ENCODE measurements at places on chromosomes 11 and 22.

- H3K27me3 ChIP-seq, result no peaks in the 10 kb centered on the region
- H3K36me3 ChIP-seq, result no peaks in the 10 kb centered on the region
- no peak overlapping the region for H3K27ac ChIP-seq
- no peak for DNase-seq
These were observed 100.6 kb downstream of the FBXO7 start for GRCh38 chr22:32574958-32575910.

DNA sequence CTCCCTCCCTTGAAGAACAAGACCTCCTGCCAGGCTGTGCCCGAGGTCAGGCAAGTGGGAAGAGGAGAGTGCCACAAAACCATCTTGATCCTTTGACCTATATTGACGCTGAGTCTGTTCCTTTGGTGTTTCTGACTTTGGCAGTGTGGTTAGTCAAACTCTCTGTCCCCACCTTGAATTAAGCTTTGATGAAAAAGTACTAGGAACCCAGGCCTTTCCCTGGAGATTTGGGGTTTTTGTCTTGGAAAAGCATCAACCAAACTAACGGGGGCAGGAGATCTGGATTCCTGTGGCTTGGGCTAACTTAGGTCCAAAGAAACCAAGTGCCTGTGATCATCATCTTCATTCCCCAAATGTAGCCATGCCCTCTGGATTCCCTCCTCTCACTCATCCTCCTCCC is 40.4 kb downstream of the ARFGAP2 start:
- no peaks in the 10 kb centered on the region for H3K27me3 ChIP-seq
- DNase-seq, result no peak
- no peaks in the 10 kb centered on the region for H3K36me3 ChIP-seq
- no peak overlapping the region for H3K4me3 ChIP-seq
- H3K27ac ChIP-seq, result no peak overlapping the region

DNA sequence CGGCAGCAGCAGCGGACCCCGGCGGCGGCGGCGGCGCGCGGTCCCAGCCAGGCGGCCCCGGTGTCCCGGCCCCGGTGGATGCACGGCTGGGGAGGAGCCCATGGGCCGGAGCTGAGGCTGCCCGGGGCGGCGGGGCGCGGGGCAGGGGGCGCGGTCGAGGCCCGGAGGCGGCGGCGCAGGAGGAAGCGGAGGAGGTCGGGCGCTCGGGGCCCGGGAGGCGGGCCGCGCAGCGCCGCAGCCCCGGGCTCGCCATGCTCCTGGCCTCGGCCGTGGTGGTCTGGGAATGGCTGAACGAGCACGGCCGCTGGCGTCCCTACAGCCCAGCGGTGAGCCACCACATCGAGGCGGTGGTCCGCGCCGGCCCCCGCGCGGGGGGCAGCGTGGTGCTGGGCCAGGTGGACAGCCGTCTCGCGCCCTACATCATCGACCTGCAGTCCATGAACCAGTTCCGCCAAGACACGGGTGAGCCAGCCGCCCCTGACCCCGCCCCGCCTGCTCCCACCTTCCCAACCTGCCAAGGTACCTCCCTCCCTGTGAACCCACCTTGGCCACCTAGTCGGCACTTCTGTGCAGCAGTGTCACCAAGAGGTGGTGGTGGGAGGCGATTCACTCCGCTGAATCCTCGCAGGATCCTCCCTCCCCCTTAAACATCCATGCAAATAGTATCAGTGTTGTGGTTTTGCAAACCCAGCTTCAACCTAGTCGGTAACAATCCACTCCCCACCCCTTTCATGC is 580 bp downstream of the DTX4 start:
- H3K27ac ChIP-seq, result no peak overlapping the region
- peaks cover 20% of the 10 kb centered on the region for H3K4me1 ChIP-seq
- no peak overlapping the region for H3K4me3 ChIP-seq
- no peaks in the 10 kb centered on the region for H3K36me3 ChIP-seq
- H3K27me3 ChIP-seq, result peaks cover 9% of the 10 kb centered on the region
- DNase-seq, result peak; percentile 14

DNA sequence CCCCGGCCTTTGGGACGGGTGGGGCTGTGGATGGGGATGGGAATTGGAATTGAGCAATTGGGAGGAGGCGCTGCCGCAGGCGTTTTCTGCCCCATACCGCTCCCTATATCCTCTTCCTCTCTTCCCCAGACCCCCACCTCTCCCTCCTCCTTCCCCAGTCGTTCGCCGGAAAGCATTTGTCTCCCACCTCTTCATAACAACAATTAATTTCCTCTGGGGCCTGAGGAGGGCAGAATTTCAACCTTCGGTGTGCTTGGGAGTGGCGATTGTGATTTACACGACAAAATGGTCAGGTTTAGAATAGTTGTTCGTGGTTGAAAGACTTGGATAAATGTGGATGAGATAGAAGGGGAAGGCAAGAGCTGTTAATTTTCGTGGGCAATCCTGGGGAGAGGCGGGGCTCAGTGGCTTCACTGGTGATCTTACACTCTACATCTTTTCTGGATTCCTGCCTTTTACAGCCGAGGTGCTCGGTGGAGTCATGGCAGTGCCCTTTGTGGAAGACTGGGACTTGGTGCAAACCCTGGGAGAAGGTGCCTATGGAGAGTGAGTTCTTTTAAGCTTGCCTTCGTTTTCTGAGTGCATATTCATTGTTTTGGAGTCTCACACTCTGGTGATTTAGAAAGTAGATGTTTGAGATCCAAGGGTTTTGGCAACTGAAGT is 1.5 kb downstream of the CHEK1 start:
- peaks cover 5% of the 10 kb centered on the region for H3K36me3 ChIP-seq
- peaks cover 19% of the 10 kb centered on the region for H3K4me1 ChIP-seq
- H3K27me3 ChIP-seq, result no peaks in the 10 kb centered on the region
- peak overlapping the region; percentile 97 for H3K27ac ChIP-seq

DNA sequence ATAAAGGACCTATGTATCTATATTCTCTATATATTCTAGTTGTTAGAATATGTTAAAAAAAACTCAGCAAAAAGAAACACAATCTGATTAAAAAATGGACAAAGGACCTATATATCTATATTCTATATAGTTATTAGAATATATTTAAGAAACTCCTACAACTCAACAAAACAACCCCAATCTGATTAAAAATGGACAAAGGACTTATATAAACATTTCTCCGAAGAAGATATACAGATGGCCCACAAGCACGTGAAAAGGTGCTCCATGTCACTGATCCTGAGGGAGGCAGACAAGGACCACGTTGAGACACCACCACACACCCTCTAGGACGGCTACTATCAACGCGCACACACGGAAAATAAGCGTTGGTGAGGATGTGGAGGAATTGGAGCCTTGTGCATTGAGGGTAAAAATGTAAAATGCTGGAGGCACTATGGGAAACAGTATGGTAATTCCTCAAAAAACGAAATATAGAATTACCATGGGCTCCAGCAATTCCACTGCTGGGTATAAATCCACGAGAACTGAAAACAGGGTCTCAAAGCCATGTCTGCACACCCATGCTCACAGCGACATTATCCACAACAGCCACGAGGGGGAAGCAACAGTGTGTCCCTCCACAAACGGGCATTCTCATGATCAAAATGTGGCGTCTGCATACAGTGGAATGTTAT is 22.7 kb downstream of the YPEL1 start:
- no peaks in the 10 kb centered on the region for H3K36me3 ChIP-seq
- H3K4me3 ChIP-seq, result no peak overlapping the region
- peak; percentile 54 for DNase-seq

GRCh38 chr11:59289356-59290181 is 69.1 kb upstream of the OR5AN1 start:
- H3K36me3 ChIP-seq, result no peaks in the 10 kb centered on the region
- no peaks in the 10 kb centered on the region for H3K4me1 ChIP-seq
- DNase-seq, result no peak

DNA sequence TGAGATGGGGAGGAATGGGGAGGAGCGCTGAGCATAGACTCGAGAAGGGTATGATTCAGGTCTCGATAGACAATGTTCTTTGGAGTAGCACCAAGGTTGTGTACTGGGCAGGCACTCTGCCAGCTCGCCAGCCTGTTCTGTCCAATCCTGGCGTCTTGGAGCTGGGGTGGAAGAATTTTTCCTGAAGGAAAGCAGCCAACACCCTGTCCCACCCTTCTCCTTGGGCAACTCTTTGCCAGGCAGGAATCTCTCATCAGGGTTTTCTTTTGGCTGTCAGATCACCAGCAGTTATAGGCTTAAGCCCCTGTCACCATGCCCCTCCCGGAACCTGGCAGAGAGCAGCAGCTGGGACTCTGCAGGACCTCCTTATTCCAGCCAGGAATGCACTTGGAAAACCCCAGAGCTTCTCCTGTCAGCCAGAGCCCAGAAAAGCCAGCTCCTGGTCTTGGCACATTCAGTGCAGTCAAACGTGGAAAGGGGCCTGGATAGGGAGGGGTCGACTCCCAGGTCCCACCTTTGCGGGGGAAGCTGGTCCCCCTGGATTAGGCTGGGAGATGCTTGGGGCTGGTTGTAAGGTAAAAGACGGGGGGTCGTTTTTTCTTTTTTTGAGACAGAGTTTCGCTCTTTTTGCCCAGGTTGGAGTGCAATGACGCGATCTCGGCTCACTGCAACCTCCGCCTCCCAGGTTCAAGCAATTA is 14.4 kb upstream of the SPTBN2 start:
- H3K36me3 ChIP-seq, result no peaks in the 10 kb centered on the region
- no peak overlapping the region for H3K27ac ChIP-seq
- H3K4me3 ChIP-seq, result no peak overlapping the region
- DNase-seq, result no peak

DNA sequence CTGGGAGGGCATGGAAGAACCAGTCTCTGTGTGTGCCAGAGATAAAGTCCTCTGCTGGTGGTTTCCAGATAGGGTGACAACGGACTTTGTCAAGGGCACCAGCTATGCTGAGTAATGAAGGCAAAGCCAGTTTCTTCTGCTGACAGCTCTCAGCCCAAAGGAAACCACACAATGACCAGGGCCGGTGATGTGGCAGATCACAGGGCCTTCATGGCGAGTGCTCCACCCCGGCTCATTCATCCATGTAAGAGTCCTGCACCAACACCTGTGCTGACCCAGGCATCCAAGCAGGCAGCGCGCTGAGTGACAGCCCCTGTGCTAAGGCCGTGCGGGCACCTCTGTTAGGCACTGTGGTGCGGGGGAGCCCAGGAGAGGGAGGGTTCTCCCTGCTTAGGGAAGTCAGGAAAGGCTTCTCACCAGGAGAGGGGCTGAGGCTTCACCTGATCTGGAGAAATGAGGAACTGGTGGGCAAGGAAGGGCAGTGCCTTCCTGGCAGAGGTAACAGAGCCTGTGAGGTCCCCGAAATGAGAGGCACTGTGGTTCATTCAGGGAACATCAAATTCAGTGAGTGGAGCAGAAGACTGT is 33.8 kb downstream of the TP53I11 start:
- no peak overlapping the region for H3K4me3 ChIP-seq
- H3K4me1 ChIP-seq, result no peaks in the 10 kb centered on the region
- H3K27me3 ChIP-seq, result no peaks in the 10 kb centered on the region
- H3K36me3 ChIP-seq, result no peaks in the 10 kb centered on the region

DNA sequence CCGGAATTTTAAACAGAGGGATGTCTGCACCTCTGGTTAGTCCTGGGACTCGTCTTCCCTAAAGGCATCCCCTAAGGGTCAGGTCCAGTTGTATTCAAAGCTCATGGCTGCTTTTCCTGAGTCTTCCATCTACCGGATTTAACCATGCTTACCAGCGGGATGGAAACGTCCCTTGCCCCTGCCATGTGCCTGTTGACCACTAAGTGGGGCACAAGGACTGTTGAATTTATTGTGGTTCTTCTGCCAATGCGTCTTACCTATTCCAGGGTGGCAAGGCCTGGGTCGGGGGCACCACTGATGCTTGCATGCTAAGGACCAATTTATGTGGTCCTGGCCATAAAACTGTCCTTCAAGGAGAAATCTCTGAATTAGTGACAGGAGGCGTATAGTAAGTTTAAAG is 25.6 kb downstream of the ANKRD42 start:
- no peaks in the 10 kb centered on the region for H3K27me3 ChIP-seq
- no peak overlapping the region for H3K4me3 ChIP-seq
- no peak for DNase-seq
- H3K27ac ChIP-seq, result no peak overlapping the region

DNA sequence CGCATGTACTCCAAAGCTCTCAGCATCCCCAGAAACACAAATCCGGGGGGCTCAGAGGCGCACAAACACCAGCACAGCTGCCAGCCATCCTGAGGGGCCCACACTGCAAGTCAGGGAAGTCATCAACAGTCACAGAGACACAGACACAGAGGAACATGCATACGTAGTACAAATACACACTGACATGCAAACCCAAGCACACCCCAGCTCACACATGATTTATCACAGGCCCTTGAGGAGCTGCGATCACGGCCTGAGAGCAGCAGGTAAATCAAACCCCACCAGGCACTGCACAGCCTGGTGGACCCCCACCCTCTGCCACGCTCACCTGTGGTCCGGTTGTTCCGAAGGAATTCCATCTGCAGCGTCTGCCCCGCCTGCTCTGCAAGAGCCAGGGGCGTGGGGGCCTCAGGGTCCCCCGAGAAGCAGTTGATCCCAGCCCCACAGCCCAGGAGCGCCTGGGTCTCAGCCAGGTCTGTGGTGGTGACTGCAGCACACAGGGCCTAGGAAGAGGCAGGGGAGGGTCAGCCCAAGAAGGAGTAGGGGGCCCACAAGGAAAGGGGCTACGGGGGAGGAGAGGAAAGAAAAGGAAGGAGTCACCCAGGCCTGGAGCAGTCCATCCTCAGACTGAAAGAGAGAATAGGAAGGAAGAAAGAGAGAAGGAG is 28.5 kb upstream of the PDE2A start:
- H3K36me3 ChIP-seq, result peaks cover 84% of the 10 kb centered on the region
- no peak for DNase-seq
- H3K27me3 ChIP-seq, result no peaks in the 10 kb centered on the region
- no peaks in the 10 kb centered on the region for H3K4me1 ChIP-seq

DNA sequence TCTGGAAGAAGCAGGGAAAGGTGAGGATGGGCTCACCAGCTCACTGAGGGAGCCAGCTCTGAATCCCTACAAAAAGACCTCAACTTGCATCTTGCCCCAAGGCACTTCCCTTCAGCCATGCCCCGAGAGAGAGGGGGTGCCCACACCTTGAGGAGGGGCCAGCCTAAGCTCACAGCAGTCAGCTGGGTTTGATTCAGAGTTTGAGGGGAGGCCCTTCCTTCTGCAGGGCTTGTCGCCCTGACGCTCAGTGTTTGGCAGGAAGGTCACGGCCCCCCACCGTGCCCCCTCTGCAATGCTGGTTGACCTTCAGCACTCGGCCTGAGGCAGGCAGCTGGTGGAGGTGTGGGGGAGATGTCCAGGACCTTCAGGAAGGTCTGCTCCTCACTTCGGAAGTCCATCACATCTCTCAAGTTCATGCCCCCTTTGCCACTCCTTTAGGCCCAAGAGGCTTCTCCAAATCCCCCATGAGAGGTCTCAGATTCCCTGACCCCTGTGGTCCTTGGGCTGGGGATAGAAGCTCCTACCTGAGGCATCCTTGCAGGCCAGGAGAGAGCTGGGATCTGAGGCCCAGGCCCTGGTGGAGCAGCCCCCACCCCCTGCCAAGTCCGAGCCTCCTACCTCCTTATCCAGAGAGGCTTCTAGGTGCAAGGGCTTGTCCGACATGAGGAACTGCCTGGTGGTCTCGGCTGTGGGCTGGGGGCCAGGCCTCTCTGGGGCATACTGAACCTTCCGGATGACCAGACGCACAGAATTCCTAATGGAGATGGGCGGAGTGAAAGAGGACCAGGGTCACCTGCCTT is 37.6 kb downstream of the TPBGL start:
- no peak overlapping the region for H3K4me3 ChIP-seq
- H3K27ac ChIP-seq, result no peak overlapping the region
- no peak for DNase-seq
- peaks cover 53% of the 10 kb centered on the region for H3K4me1 ChIP-seq
- no peaks in the 10 kb centered on the region for H3K27me3 ChIP-seq

- peaks cover 11% of the 10 kb centered on the region for H3K27me3 ChIP-seq
- no peaks in the 10 kb centered on the region for H3K4me1 ChIP-seq
- H3K27ac ChIP-seq, result no peak overlapping the region
- H3K36me3 ChIP-seq, result no peaks in the 10 kb centered on the region
- DNase-seq, result no peak
These were observed 10.9 kb downstream of the USP2 start for GRCh38 chr11:119370486-119371046.
